ENCODE measurements at places on chromosomes 5 and 9.

- peak; percentile 19 for DNase-seq
Observed at GRCh38 chr9:93467062-93467416, 13.7 kb upstream of the FAM120AOS start.

DNA sequence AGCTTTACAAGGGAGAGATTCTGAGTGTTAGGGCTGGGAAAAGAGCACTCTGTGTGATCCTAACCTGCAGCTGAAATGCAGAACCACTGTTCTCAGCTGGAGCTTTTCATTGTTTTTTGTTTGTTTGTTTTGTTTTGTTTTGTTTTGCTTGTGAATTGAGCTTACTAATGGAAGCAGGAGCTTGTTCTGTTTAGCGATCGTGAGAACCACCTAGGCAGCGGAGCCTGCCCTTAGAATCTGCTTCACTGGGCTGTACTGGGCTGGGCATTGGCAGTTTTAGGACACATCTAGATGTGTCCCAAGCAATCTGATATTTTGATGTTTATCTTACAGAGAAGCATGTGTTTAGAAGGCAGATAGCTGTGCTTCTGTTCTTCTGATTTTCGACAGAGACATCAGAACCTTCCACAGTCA, 14.3 kb downstream of the SYK start:
- DNase-seq: peak; percentile 18

DNA sequence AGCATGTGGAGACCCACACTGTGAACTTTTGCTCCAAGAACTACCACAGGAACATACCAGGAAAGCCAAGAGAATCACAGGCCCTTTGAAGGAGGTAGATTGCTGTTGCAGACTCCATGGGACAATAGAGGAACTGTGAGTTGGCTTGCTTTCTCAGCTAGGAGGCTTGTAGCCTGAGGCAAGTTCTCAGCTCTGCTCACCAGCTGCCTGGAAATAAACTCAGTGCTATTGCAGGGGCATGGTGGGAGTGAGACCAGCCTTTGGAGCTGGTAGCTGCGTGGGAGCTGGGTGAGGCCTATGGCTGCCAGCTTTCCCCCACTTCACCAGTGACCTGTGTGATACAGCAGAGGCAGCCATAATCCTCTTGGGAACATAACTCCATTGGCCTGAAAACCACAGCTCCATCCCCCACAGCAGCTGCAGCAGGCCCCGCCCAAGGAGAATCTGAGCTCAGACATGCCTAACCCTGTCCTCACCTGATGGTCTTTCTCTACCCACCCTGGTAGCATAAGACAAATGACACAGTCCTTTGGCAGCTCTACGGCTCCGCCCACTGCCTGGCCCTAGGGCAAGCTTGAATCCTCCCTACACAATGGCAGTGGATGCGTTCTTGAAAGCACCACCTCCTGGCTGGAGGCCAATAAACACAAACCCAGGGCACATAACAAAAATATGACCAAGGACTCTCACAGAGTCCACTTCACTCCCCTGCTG, 389.5 kb downstream of the KIF4B start:
- DNase-seq: no peak

- DNase-seq: no peak
Observed at GRCh38 chr5:6832994-6833393, 119.8 kb downstream of the TENT4A start.

- DNase-seq: peak; percentile 43
Observed at GRCh38 chr9:136943291-136944211, 987 bp downstream of the FBXW5 start.

DNA sequence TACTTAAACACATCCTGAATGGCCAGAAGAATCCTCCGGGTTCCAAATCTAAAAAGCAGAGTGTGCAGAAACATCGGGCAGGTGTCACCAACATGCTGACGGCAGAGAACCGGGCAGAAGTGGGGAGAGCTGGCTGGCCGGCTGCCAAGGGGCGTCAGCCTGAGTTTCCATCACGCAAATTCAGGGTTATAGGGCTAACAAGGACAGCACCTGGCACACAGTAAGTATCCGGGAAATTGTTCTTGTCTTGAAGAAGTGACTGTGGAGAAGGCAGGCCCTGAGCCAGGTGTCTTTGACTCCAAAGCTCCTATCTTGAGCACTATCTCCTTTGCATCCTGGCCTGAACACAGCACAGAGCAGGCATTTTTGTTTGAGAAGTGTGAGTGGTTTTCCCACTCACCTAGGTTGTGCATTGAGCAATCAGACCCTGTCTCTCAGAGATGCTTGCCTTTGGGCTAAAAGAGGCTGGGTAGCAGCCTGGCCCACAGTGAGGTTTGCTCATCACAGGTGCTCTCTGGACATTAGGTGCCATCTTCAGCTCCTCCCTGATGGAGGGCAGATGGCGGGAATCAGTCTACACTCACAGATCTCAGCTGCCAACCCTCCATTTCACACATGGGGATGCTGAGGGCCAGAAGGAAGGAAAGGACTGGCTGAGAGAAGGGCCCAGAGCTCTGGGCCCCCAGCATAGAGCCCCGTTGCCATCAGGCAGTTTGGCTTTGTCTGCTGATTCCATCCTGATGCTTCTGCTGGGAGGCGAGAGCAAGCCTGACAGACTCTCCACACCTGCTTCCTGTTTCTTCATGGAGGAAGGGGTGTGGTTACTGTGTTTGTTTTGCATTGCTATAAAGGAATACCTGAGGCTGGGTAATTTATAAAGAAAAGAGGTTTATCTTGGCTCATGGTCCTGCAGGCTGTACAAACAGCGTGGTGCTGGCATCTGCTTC, 52.8 kb downstream of the WHRN start:
- DNase-seq: no peak

- DNase-seq: no peak
Observed at GRCh38 chr9:33903157-33903780, 86.3 kb downstream of the UBE2R2 start.

- no peak for DNase-seq
Observed at GRCh38 chr9:118230329-118230728, 526.1 kb downstream of the TLR4 start.

GRCh38 chr5:96175090-96175489, 213.4 kb upstream of the ELL2 start:
- peak; percentile 37 for DNase-seq

- no peak for DNase-seq
Observed at GRCh38 chr9:29043072-29043471, 1469.8 kb upstream of the C9orf72 start.

DNA sequence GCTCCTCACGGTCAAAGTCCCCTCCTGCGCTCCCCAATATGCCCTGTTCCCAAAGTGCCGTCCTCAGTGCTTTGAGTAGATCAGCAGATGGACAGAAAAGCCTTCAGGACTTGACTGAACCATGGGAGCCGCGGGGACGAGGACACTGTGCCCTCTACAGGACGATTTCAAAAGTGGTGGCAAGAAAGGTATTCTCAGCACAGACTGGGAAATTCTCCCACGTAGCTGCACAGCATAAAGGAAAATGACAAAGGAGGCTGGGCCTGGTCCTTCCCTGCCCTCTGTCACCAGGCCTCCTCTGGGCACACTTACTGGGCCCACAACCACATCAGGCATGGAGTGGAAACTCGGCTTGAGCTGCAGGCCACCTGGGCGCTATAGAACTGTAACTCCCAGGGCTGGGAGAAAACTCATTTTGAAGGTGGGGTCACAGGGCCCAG, 16.7 kb upstream of the MTMR12 start:
- peak; percentile 81 for DNase-seq

GRCh38 chr9:114430457-114430856, 42.7 kb upstream of the AKNA start:
- no peak for DNase-seq

DNA sequence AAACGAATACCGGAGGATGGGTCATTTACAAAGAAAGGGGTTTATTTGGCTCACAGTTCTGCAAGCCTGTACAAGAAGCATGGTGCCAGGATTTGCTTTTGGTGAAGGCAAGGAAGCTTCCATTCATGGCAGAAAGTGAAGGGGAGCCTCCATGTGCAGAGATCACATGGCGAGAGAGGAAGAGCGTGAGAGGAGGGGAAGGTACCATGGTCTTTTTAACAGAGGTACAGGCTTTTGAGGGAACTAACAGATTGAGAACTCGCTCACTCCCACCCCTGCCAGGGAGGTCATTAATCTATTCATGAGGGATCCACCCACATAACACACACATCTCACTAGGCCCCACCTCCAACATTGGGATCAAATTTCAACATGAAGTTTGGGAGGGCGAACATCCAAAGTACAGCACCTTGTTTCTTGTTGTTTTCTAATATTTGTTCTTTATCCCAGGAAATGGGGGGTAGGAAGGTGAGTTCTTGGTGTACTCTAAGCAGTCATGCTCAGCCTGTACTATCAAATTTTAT, 18.5 kb downstream of the TMC1 start:
- no peak for DNase-seq

DNA sequence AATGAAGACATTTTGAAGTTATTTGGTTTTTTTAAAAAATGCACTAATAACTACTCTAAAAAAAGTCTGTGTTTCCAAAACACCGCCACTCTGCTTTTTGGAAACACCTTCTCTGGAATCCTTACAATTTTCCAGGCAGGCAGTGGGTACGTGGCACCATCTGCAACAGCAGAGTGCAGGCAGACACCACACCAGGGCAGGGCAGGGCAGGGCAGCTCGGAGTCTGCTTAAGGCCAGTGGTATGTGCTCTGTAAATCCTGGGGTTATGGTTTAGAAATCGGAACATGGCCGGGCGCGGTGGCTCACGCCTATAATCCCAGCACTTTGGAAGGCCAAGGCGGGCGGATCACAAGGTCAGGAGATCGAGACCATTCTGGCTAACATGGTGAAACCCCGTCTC, 97.6 kb downstream of the TLE1 start:
- DNase-seq: no peak

DNA sequence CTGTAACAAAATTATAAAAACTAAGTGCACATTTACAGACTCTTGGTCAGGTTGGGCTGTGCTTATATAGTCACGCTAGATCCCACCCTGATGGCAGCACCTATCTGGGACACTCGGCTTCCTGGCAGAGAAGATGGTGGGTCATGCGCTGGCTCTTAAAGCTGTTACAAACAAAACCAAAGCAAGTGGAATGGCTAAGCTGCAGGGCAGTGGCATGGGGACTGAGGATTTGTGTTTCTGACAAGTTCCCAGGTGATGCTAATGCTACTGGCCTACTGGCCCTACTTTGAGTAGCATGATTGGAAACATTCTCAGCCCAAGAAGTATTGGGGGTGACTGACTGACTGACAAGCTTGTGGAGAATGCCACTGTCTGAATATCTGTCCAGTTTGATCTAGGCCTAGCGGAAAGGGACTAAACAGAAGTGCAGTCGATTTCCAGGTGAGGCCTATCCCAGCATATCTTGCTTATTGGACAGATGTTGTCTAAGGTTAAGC, 8.3 kb downstream of the BTF3 start:
- no peak for DNase-seq

GRCh38 chr9:105436783-105437182, 11.1 kb upstream of the FSD1L start:
- no peak for DNase-seq

GRCh38 chr9:72623156-72623555, 101.7 kb downstream of the TMC1 start:
- DNase-seq: no peak
